ENCODE measurements at places on chromosomes 6 and 20. TPM values are rescaled to one million over a fixed set of nuclear protein-coding genes. Genes with fewer than 3 reads are reported as not detected.

The CTNNBL1 gene
- 34.4 TPM for polyA plus RNA-seq

The SLC4A11 gene
- polyA plus RNA-seq: 1.6 TPM

DNA sequence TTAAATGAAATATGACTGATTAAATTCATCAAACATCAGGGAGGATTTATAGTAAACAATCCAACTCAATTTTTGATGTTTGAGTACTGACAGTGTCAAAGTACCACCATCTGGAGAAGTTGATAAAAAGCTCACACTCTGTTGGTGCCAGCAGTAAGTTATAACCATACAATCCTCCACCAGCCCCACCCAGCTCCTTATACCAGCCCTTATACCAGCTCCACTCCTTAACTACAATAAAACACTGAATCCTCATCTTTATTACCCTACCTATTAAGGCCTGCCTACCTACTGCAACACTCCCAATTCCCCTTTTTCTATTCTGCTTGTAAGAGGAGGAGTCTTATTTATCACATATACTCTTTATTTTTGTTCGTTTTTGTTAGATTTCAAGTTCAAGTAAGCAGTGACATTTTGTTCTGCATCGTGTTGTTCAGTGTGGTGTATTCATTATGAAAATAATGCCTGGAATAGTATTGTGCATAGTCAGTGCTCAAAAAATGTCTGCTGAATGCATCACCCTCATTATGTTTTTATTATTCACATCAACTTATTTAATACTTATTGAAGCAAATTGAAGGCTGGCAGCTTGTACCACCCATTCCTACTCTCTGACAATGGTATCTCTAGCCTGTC is 954.7 kb upstream of the ADGRB3 start:
- no peaks in the 10 kb centered on the region for H3K27me3 ChIP-seq
- DNase-seq: no peak
- H3K4me1 ChIP-seq: no peaks in the 10 kb centered on the region
- no peaks in the 10 kb centered on the region for H3K36me3 ChIP-seq

GRCh38 chr20:24916412-24916811 is 32.7 kb upstream of the CST7 start:
- H3K4me1 ChIP-seq: no peaks in the 10 kb centered on the region
- no peak overlapping the region for H3K27ac ChIP-seq
- no peak for DNase-seq
- H3K36me3 ChIP-seq: no peaks in the 10 kb centered on the region
- H3K27me3 ChIP-seq: no peaks in the 10 kb centered on the region
- no peak overlapping the region for H3K4me3 ChIP-seq

- H3K27ac ChIP-seq: no peak overlapping the region
- DNase-seq: no peak
- H3K27me3 ChIP-seq: no peaks in the 10 kb centered on the region
- peaks cover 24% of the 10 kb centered on the region for H3K36me3 ChIP-seq
- no peaks in the 10 kb centered on the region for H3K4me1 ChIP-seq
These were observed 21.1 kb downstream of the THBS2 start for GRCh38 chr6:169232507-169232931.

The ECT2L gene
- polyA plus RNA-seq: 0.02 TPM

The RAET1E gene
- polyA plus RNA-seq: 0.15 TPM

The SIM1 gene
- polyA plus RNA-seq: not detected

DNA sequence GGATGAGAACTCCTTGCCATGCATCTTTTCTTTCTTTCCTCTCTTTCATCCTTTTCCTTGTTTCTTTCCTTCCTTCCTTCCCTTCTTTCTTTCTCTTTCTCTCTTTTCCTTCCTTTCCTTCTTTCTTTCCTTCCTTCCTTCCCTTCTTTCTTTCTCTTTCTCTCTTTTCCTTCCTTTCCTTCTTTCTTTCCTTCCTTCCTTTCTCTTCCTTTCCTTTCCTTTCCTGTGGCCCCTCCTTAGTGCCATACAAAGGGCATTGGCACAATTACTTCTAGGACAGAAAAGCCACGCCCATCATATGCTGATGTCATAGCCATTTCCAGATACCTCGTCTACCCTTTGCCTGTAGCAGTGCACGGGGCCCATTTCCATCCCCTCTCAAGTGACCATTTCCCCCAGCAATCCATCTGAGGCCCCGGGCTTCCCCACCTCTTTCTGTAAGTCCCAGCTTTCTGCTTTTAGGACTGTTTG is 2.2 kb upstream of the CENPB start:
- H3K4me1 ChIP-seq: peaks cover 22% of the 10 kb centered on the region
- H3K4me3 ChIP-seq: no peak overlapping the region
- H3K27me3 ChIP-seq: no peaks in the 10 kb centered on the region
- H3K36me3 ChIP-seq: peaks cover 9% of the 10 kb centered on the region

The RHAG gene
- not detected for polyA plus RNA-seq

The ANGPT4 gene
- not detected for polyA plus RNA-seq

DNA sequence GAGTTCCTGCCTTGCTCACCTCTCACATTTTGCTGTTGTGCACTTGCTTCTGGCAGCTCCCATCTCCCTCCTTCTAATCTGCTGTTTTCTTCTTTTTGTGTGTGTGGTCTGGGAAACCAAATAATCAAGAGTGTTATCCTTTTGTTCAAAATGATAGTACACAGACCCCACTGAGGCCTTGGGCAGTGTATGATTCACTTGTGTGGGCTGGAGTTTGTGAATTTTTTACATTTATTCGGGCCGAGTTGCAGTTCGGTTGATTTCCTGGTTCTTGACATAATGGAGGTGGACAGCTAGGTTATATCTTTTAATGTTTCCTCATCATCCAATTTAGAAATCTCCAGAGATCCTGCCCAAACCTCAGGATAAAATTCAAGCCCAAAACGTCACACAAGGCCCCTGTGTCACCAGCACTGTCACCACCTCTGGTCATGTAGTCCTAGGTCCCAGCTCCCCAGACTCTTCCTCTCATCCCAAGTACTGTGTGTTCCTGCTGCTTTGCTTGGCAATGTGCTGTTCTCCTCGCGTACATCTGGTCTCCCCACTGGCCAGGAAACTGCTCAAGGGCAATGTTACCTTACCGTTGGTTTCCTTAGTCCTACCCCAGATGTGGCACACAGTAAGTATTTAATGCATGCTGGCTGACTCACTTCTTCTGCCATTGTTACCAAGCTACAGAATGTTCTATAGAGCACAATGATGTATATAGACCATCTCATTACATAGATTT is 55.7 kb upstream of the PHACTR2 start:
- H3K4me1 ChIP-seq: peaks cover 4% of the 10 kb centered on the region
- no peak overlapping the region for H3K4me3 ChIP-seq
- no peak for DNase-seq

- H3K4me3 ChIP-seq: no peak overlapping the region
- H3K27me3 ChIP-seq: no peaks in the 10 kb centered on the region
- H3K4me1 ChIP-seq: peaks cover 2% of the 10 kb centered on the region
- no peak overlapping the region for H3K27ac ChIP-seq
- no peaks in the 10 kb centered on the region for H3K36me3 ChIP-seq
- DNase-seq: peak; percentile 22
These were observed 521.6 kb downstream of the CD83 start for GRCh38 chr6:14638906-14639761.
